ENCODE measurements at places on chromosomes 16 and 17.

DNA sequence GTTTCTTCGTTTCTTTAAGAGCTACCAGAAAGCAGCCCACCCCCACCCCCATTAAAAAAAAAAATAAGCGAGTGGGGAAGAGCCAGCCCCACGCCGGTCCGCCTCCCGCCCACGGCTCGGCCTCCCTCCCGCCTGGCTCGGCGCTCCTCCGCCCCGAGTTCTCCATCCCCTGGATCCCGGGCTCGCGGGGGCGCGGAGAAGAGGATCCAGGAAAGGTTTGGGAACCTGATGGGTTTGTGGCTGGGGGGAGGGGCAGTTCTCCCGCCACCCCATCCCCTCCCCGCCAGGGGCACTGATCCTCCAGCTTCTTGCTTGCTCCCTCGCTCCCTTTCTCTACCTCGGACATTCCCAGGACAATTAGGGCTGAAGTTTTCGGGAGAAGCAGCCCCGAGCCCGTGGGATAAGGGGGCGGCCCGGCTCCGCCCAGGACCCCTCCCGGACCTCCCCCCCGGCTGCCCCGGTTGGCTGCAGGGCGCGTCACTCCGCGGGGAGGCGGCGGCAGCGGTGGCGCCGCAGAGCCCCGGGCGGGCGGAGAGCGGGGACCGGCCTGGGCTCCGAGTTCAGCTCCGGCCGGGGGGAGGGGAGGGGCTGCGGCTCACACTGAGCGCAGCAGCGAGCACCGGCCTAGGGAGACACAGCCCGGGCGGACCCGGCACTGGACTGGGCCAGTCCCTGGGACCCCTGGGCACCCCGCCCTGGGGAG is 1.0 kb upstream of the SALL1 start:
- DNase-seq, result no peak

DNA sequence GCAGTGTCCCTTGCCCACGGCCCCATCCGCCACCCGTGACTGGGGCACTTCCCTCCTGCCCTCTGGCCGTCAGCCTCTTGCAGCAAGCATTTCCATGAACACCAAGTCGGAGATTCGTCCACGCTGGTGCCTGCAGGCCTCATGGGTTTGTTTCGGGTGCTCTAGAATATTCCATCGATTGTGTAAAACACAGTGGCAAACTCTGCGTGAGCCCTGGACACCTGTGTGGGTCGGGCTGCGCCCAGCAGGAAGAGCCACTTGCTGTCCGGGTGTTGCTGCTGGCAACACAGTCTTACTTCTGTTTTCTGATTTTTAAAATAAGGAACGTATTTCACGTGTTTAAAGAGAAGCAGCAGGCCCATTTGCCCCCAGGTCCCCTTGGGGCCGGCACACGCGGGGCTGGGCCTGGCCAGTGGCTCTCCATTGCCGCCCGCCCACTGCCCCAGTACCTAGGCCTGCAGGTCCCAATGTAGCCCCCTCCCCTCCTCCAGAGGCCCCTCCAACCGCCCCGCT is 10.0 kb downstream of the CYBC1 start:
- DNase-seq, result no peak

DNA sequence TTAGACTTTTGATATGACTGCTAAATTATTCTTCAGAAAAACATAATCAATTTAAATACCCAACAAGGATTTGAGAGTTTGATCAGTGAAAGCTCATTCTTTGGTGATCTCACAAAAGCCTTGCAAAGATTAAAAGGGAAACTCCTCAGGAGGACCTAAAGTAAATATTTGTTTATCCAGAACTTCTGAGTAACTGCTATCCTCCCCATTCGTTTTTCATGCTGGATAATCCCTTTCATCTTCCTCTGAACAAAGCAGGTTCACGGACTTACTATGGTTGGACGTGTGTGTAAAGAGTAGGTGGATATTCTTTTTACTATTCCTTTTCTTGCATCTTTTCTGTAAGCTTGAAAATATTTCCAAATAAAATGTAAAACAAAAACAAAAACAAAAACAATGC is 124.7 kb downstream of the CPPED1 start:
- no peak for DNase-seq

GRCh38 chr17:49646391-49647255 is 31.3 kb downstream of the SPOP start:
- no peak for DNase-seq

DNA sequence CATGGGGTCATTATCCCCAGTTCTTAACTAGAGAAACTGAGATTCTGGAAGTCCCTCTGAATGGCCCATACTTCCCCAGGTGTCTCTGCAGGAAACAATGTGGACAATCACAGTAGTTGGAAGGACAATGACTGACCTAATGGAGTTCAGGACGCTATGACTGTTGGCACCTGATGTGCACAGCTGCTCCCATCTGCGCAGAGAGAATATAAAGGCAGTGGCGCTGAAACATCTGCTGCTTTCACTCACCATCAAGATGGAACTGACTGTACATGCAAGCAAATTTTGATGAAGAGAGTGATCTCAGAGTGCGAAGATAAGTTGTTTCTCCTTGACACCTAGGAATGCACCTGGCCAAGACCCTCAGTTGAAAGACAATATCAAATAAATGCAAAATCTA is 395.7 kb upstream of the ASIC2 start:
- no peak for DNase-seq

DNA sequence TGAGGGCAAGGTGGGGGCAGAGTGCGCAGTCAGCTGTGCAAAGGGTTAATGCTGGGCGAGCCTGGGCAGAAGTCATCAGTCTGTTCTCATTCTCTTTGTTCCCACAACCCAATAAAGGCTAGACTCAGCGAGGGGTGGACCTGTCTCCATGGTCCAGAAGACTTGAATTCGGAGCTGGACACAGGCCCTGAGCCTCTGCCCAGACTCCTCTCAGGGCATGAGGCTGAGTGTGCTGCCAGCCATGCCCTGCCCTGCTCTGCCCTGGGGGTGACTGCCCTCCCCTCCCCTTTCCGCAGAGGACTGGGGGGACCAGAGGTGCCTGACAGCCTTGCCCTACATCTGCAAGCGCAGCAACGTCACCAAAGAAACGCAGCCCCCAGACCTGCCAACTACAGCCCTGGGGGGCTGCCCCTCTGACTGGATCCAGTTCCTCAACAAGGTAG is 54.5 kb downstream of the MRC2 start:
- no peak for DNase-seq

DNA sequence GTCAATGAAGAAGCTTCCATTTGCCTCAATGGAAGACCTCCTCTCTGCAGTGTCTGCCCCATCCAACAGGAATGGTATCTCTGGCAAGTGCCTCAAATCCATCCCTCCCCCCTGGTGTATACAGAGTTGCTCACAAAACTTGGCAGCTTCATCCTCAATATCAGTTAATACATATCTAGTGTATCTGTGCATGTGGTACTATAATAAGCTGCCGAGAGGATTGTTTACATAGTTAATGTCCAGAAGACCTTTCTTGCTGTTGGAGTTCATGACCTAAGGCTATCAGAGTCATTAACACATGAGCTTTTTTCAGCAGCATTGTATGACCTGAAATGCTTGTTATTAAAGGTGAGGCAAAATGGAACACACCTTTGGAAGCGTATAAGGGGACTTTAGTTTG is 14.0 kb upstream of the RASL10B start:
- DNase-seq, result no peak

GRCh38 chr17:7835814-7836595 is 2.0 kb downstream of the KDM6B start:
- no peak for DNase-seq

GRCh38 chr17:42766124-42766523 is 5.1 kb downstream of the RAMP2 start:
- DNase-seq, result no peak

Data from urinary bladder (tissue), 4 donors.